ENCODE measurements at places on chromosomes 11 and 22.

DNA sequence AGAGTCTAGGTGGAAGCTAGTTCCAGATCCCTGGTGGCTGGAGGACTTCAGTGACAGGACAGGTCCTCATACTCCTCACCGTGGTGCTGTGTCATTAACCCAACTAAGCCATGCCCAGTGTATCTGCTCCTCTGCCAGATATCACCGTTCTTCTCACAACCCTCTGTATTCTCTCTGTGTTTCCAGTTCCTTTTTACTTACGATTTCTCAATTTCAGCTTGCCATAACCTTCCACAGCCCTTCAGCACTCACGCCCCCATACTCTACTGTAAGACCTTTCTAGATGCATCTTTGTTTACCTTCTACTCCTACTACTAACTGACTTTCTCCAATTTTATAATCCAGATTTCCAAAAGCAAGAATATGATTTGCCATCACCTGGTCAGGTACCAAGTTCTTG, 26.1 kb upstream of the RIC3 start:
- no peak for DNase-seq

DNA sequence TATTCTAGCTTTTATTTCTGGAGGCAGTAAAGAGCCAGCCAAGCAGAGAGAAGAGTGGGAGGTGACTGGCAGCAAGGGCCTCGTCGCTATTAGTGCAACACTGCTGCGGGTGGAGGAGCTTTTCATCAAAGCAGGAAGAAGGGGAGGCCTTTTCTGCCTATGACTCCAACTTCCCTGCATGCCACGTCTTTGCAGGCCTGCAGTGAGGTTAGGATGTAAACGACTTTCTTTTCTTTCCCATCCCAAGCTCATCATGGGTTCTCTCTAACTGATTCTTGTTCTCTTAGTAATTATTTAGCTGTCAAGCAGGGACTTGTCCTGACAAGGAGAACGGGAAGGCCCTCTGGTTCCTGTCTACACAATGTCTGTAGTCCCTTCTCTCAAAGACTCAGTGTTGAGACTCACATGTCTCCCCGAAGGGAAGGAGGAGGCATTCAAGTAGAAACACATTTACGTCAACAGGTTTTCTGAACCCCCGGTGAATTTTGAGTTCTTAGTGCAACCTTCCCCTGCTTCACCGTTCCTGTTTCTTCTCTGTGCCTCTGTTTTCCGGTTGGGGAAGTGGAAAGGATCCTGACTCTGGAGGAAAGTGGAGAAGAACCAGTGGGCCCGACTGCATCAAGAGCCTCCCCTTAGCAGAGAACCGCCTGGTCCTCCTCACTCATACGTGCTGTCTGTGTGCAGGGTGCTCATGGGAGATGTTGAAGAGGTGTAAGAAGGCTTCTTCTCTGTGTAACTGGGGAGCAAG, 56.9 kb downstream of the PACS1 start:
- no peak for DNase-seq

- DNase-seq = no peak
Observed at GRCh38 chr22:41470886-41471285, 2.0 kb downstream of the ACO2 start.

GRCh38 chr22:27086080-27087044, 429.0 kb downstream of the MIAT start:
- no peak for DNase-seq

GRCh38 chr11:45322111-45322705, 36.1 kb upstream of the SYT13 start:
- no peak for DNase-seq

GRCh38 chr22:42414565-42415303, 17.5 kb downstream of the NFAM1 start:
- no peak for DNase-seq

GRCh38 chr11:133081020-133081419, 451.3 kb downstream of the OPCML start:
- DNase-seq = no peak

DNA sequence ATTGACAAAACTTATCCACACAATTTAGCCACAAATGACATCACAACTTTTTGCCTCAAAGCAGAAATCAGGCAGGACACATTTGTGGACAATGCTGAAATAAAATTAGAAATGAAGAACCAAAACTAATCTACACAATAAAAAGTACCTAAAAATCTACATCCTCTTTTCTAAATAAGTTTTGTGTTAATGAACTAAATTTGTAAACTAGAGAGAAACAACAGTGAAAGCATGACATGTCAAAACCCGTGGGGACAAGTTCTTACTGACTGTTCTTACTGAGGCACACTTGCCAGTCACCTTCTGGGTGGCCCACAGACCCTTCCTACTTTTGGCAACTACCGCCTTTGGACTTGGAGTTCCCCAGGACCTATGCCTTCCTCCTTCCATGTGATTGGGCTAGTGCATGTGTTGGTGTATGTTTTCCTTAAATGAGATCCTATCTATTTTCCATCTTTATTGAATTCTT, 60.7 kb upstream of the MUC15 start:
- DNase-seq = no peak

- no peak for DNase-seq
Observed at GRCh38 chr11:80872116-80872728, 1431.4 kb upstream of the TENM4 start.

- DNase-seq = no peak
Observed at GRCh38 chr11:110253525-110253924, 42.9 kb downstream of the RDX start.

- no peak for DNase-seq
Observed at GRCh38 chr22:35894937-35895708, 133.5 kb downstream of the RBFOX2 start.

- no peak for DNase-seq
Observed at GRCh38 chr22:35548722-35549112, 8.1 kb downstream of the RASD2 start.

- DNase-seq = no peak
Observed at GRCh38 chr11:124807660-124808270, 7.6 kb upstream of the MSANTD2 start.

- DNase-seq = no peak
Observed at GRCh38 chr11:92696076-92696475, 273.4 kb upstream of the MTNR1B start.

DNA sequence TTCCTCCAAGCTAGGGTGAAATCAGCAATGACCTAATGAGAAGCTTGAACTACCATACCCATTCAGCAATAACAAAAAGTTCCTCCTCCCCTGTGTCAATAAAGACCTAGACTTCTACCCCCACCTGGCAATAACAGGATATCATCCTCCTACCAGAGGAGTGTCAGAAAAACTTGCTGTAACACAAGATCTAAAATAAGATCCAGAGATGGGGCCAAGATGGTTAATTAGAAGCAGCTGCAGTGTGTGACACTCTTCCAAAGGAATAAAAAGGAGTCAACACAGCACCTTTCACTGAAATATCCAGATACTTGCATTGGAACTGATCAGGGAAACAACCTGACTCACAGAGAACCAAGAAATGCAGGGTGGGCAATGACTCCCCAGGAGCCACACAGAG, 84.4 kb upstream of the ARHGAP42 start:
- no peak for DNase-seq

Measured in WTC11 (cell line).